ENCODE measurements at places on chromosomes 3 and 15.

DNA sequence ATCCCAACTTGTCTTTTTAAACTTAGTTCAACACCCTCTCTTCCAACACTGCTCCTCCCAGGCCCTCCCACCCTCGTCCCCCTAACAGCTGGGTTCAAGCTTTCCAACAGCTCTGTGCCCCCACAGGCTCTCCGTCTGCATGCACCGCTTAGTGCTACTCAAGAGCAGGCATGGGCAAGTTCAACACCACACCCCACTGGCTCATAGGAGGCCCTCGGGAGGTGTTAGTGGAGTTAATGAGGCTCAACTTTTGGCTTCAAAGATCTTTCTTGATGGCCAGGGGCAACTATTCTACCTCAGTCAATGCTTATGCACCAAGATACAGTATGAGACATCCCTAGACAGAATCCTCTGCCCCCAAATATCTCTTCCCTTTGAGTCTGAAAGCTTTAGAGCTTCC lies 114.4 kb downstream of the ANP32A start:
- DNase-seq: no peak

- no peak for DNase-seq
Measured at GRCh38 chr15:66004618-66005262, 135.4 kb downstream of the RAB11A start.

GRCh38 chr15:57167821-57168395 lies 208.4 kb upstream of the CGNL1 start:
- DNase-seq: no peak

GRCh38 chr3:155956508-155957411 lies 86.3 kb downstream of the GMPS start:
- no peak for DNase-seq

DNA sequence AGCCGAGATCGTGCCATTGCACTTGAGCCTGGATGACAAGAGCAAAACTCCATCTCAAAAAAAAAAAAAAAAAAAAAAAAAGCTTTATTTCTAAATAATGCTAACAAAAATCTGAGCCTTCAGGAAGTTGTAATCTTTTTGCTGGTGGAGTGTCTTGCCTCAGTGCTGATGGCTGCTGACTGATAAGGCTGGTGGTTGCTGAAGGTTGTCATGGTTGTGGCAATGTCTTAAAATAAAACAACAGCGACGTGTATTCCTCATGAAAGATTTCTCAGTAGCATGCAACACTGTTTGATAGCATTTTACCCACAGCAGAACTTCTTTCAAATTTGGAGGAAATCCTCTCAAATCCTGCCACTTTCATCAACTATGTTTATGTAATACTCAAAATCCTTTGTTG lies 77.4 kb upstream of the PTPRG start:
- DNase-seq: no peak

GRCh38 chr3:31093606-31094005 lies 199.1 kb upstream of the GADL1 start:
- no peak for DNase-seq

DNA sequence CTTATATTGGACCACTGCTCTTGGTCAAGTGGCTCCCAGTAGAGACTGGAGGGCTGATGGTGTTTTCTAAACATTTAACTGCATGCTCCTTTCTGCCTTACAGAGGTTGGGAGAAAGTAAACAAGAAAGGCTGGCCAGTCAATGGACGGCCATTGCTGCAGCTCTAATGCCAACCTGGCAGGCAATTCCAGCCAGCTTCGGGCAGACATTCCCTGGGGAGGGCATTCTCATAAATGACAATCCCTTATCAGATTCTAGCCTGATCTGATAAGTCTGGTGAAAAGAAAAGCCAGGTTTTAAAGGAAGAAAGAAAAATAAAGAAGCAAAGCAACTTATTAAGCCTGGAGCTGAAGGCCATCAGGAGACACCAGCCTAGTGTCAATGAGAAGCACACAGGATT lies 60.7 kb downstream of the FRMD4B start:
- DNase-seq: no peak

- DNase-seq: peak; percentile 98
Measured at GRCh38 chr3:12663936-12664908, at the start of gene RAF1. Gene RAF1 (minus strand): TSS chr3:12664117. CDS start chr3:12618721, 45,396 bp downstream.

- DNase-seq: no peak
Measured at GRCh38 chr3:2783261-2783660, 326.9 kb downstream of the IL5RA start.

DNA sequence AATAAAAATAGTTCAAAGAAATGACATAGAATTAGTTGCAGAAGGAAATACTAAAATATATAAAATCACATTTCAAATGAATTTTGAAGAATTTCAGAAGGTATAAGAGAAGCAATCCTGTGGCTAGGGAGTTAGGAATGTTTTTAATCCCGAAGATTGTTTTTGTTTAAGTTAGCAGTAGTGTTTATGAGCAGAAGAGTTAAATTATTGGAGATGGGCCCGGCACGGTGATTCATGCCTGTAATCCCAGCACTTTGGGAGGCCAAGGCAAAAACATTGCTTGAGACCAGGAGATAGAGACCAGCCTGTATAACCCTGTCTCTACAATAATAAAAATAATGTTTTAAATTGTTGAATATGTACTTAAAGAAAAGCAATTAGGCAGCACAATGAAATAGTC lies 432.5 kb downstream of the MFSD1 start:
- DNase-seq: no peak

DNA sequence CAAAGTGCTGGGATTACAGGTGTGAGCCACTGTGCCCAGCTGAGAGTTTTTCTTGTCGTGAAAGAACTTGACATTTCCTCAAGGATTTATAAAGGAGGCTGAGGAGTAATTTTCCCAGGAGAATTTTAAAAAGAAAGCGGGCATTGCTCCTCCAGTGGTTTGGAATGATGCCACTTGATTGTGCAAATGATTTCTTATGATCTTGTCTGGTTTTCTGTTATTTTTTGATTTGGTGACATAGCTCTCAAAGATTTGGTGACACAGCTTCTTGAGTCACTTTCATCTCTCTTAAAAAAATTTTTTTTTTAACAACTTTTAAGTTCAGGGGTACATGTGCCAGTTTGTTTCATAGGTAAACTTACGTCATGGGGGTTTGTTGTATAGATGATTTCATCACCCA lies 24.6 kb upstream of the NFKBIZ start:
- DNase-seq: no peak

DNA sequence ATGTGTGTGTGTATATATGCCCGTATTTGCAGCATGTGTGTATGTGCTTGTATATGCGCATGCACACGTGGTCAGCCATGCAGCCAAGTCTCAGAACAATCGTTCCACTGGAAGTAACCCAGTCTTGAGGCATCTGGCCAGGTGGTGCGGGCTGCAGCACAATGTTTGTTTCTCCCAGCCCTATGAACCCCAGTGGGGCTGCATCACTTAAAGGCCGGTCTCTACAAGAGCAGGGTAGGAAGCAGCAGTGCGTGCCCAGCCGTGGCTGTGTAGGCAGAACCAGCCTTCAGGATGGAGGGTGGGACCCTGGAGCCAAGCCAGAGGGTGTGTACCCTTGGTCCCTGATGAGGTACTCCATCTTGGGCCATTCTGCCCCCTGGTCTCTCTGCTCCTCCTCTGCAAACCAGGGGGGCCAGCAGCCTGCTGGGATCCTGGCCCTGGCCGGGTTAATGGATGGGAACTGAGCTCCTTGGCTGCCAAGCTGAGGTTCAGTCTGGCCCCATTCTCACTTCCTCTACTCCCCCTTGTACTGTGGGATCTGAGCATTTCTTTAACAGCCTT lies 11.8 kb downstream of the KLF13 start:
- no peak for DNase-seq

- peak; percentile 45 for DNase-seq
Measured at GRCh38 chr3:107810171-107811071, 280.4 kb downstream of the CD47 start.

DNA sequence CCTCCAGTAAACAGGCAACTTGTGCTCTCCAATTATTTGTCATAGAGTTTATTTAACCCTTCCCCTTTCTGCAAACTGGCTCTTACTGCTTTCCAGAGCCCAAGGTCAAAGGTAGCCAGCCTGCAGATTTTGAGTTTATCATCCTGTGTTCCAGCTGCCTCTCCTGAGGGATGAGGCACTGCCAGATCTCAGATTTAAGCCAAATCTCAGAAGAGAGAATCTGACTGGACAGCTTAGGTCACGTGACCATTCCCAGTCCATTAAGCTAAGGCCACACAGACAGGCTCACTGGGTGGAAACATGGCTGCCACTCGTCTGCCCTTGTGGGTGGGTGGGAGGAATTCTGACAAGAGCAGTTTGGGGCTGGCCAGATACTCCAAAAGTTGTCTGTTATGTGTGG lies 8.6 kb upstream of the SIAH2 start:
- DNase-seq: no peak

DNA sequence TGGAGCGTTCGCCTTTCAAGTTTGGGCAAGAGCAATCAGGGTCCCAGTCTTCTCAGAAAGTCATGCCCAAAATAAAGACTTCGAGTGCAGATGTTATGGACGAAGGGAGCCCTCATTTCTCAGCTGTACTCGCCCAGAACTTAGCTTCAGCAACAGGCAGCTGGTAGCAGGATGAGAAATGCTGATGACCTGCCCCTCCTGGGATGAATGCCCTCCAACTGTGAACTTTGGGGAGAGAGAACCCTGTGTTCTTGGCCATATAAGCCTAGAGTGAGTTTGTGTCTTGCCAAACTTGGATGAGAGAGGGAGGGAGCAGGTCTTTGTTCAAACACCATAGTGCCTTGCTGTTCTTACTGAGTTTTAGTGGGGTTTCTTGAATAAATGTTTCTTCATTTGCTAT lies 400.3 kb downstream of the LRTM1 start:
- no peak for DNase-seq

DNA sequence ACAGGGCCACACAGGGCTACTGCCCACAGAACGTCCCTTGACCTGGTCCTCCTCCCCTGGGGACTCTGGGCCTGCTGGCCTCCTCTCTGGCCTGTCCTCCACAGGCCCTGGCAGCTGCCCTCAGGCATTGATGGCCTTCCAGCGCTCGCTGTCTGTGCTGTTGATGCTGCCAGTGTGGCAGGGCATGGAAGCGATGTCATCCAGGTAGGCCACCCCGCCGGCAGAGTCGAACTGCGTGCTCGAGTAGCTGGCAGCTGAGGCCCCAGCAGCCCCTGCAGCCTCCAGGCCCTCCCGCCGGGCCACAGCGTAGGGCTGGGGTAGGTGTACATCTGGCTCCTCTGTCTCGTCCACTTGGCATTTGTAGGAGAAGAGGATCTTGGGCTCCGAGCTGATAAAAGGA lies 17.1 kb downstream of the TPRA1 start:
- no peak for DNase-seq

DNA sequence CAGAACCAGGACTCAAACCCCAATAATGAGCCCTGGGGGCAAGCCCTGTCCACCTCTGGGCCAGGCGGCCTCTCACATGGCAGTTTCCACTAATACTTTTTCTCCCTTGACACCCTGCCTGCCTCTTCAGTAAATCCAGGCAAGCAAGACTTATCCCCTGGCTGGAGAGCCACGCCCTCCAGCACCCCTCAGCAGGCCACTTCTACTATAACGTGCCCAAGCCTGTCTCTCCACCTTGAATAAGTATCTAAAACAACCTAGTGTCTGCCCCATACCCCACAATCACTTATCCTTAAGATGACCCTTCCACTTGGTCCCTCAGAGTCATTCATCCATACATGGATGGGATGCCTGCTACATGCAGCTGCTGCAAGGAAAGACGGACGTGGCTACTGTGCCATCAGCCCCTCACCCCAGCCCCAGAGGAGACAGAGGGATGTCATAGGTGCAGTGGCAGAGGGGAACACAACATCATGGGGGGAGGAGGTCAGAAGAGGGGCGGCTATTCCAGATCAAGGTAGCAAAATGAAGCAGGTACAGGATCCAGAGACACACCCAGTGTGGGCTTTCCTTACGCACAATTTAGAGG lies 63.4 kb downstream of the LRIG1 start:
- DNase-seq: no peak

DNA sequence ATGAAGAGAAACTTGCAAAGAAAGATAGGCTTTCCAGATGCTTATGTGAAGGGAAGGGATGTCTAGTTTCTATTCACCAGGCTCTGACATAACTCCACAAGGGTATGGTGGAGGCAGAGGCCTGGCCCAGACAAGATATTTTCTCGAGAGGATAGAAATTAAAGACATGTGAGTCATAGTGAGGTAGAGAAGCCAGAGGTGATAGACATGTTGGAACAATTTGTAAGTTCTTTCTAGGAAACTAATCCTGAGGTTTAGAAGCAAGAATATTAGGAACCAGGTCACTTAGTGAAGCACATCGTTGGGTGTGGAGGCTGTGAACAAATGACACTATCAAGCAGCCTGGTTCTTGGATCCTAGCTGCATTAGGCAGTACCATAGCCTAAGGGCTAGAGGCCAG lies 176.9 kb downstream of the BBX start:
- no peak for DNase-seq

- no peak for DNase-seq
Measured at GRCh38 chr3:166527325-166527724, 690.1 kb upstream of the BCHE start.
